Epithelial cell of prostate (primary cell): ENCODE measurements at places on chromosomes 5 and 9.

DNA sequence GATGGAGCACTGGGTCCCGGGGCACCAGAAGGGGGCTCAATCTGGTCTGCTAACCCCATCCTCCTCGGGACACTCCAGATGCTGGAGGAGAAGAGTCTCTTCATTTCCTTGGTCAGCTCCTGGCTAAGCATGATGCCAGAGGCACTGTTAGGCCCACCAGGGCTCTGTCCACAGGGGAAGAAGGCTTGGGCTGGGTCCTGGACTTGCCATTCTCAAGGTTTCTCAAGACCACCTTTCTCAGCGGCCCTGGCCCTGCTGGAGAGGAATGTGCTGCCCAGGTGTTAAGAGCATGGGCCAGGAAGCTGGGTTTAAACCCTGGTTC is 7.9 kb downstream of the SH2D3C start:
- no peak for DNase-seq

GRCh38 chr5:74992791-74993190 is 59.6 kb downstream of the GCNT4 start:
- peak; percentile 40 for DNase-seq

DNA sequence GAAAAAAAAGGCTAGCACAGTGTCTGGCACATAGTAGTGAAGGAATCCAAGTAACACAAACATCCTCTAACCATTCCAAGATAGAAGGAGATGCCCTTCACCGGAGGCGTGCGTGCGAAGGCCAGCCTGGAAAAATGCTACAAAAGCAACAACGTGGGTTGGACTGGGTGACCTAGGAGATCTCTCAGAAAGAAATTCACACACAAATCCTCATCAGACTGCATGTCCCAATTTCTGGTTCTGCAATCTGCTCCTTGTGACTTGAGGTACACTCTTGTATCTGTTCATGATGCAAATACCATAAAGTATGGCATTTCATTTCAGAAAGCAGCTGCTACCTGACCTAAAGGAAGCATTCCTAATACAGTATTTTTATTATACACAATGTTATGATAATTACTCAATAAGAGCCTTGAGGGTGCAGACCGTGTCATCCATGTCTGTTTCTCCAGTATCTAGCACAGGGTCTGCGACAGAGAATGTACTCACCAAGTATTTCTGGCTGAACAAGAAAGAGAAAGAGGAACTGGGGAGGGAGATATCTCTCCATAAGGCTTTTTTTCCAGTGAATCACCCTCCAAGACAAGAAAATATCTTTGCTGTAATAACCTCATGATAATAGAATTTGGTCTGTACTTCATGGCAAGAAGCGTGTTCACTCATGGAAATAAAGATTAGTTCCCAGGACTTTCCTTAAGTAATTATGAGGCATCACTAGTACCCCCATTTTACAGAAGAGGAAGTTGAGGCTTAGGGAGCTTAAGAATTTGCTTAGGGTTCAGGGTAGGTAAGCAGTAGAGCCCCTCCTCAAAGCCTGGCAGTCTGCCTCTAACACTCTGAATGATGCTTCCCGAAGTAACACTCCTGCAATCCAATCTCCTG is 138.3 kb downstream of the CDK5RAP2 start:
- peak; percentile 20 for DNase-seq

DNA sequence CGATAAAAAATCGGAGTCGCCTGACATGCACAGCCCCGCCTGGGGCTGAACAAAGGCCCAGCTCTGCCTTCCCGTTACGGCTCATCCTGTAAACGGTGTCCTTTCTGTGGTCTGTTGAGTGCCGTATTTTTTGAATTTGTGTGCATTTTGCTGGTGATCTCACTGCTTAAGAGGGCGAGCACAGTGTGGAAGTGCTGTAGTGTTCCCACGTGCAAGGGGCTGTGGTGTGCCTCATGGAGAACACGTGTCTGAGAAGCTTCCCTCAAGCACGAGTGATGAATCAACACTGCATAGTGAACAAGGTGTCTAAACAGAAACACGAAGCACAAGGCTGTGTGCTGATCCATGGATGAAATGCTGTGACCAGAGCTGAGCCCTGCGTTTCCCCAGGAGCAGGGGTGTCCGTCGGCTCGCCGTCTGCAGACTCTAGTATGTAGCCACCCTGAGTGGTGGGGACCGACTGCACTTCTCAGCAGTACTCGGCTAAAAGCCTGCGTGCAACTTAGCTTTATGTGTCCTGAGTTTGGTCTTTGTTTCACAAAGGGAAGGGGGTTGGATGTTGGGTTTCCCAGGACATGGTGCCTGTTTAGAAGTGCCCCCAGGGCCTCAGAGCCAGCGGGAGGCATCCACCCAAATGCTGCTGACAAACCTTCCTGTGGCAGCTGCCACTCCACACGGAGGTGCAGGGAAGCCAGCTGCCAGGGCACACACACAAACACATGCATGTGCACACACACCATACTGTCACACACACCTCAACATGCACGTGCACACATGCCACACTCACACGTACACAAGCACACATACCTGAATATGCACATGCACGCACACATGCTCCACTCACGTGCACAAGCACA is 77.2 kb upstream of the IRX4 start:
- no peak for DNase-seq

DNA sequence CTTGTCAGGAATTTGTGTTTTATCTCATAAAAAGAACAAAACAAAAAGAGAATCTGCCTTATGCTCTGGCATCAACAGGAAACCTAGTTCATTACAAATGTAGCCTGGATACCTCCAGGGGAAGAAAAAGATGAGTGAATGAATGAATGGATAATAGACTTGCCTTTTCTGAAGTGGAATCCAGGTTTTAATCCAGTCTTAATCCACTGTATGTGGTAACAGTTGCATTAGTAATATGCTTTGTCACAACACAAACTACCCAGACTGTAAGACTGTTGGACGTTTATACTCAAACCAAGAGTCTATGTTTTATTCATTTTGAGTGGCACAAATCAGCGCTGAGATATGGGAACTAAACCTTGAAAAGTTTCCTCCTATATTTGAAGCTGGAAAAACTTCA is 32.1 kb upstream of the MAP3K1 start:
- no peak for DNase-seq

GRCh38 chr5:15452781-15453180 is 47.2 kb upstream of the FBXL7 start:
- no peak for DNase-seq

DNA sequence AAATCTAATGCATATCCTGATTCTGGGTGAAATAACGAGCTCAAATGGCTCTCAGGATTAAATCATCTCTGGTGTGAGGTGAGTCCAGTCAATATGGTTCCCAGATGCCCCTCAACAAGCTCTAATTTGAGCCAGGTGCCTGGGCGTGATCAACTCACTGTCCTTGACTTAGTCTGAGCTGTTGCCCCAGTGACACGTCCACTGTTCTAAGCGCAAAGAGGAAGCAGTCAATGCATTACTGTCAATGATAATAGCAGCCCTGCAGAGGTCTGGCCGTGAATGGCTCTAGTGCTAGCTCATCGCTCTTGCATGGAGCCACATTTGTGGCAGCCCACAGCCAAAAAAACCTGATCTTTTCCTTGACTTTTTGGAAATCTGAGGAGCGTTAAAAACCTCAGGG is 128.6 kb upstream of the EFNA5 start:
- DNase-seq = no peak

- peak; percentile 48 for DNase-seq
Observed at GRCh38 chr5:10452768-10453331, 11.2 kb downstream of the ROPN1L start.

DNA sequence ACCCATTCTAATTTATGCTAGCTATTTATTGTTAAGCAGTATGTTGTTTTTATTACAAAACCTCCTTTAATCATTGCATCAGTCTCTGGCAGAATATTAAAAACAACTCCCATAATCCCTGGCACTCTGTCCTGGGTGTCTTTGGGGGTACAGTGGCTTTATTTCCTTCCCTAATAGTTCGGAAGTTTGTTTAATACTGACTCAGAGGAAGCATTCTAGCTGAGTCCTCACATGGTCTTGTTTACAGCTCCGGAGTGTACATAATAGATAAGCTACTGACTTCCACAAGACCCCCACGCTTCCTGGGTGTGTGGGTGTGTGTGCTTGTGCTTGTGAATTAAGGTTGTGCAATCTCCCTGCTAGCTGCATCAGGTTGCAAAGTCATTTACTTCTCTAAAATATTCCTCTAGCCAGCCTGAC is 149.8 kb upstream of the CDKN2B start:
- no peak for DNase-seq

DNA sequence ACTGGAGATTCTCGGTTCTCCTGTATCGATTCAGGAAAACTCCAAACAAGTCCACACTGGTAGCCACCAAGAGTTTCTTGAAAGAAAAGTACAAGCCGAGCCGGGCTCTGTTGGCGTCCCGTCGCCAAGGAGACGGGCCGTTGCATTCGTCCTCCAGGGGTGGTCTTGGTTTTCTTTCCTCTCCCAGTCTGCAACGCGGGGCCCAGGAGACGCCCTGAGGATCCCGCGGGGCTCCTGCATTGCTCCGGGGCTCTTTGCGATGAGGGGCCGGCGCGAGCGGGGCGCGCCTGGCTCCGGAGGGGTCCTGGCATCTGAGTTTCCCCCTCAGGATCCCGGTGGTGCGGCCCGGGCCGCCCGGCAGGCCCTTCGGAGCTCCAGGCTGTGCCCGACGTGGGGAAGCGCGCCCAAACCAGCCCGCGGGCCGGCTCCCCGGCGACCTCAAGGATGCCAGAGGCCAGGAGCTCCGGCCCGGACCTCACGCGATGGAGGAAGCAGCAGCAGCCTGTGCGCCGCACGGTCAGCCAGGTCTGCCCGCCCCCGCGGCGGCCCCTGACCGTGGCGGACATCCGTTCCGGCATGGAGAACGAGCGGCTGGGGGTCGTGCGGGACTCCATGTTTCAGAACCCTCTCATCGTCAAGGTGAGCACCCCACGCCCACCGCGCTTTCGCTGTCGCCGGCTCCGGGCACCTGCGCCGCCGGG is at the start of gene CFAP77:
Gene CFAP77 (plus strand): TSS at position 384 of the 701 bp plus-strand sequence. CDS start 61 bp downstream, at position 445.
- no peak for DNase-seq

DNA sequence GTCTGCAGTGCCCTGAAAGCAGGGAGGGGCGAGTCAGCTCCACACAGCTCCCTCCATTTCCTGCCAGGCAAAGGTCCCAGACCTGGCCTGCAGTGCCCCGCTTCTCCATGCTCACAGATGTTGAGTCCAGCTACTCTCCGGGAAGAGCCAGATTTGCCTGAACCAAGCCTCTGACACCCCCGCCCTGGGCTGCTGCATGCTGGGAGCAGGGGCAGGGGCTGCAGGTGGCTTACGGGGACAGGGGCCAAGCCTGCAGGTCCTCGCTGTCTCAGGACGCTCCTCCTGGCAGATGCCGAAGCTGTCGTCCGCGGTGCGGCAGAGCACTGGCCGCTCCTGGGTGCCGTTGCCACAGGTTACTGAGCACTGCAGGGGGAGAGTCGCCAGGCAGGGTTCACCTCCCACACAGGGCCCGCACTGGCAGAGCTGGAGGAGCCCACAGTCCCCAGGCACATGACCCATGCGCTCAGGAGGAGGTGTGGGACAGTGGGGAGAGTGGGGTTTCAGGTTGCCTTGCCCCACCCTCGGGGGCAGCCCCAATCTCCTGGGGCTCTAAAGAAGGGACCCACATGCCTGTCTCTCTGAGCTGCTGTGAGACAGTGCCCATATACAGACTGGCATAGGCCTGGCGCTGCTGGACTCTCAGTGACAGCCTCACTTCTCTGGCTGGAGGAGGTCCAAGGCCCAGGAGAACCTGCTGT is 62.4 kb downstream of the ZNF354C start:
- no peak for DNase-seq

DNA sequence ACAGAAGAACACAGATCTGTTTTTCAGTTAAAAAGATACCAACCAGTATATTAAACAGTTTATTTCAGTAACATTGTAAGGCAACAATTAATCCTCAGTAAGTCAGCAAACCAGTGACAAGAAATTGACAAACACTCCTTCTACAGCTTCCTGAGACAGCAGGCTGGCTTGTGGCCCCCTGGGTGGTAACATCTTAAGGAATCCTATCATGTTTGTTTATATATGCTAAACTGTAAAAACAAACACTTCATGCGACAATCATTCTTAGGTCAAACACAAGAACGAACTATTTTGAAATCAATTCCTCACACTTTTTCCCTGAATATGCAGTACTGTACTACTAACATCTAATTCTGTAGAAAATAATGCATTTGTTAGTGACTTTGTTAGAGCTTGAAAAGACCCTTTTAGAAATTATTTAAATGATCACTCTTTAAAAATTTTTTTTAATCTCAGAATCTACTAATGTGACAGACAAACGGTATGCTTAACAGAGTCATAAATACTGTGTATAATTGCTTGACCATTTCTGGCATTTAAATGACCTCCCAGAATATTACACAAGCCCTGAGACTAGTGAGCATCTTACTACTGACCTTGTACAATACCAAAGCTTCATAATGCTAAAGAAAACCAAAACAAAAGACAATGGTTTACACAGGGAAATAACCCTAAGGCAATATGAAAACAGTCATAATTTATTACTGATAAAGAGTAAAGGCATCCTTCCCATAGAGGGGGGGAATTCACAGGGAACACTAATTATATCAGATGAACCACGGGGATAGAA is 48.2 kb downstream of the ERMP1 start:
- DNase-seq = no peak

DNA sequence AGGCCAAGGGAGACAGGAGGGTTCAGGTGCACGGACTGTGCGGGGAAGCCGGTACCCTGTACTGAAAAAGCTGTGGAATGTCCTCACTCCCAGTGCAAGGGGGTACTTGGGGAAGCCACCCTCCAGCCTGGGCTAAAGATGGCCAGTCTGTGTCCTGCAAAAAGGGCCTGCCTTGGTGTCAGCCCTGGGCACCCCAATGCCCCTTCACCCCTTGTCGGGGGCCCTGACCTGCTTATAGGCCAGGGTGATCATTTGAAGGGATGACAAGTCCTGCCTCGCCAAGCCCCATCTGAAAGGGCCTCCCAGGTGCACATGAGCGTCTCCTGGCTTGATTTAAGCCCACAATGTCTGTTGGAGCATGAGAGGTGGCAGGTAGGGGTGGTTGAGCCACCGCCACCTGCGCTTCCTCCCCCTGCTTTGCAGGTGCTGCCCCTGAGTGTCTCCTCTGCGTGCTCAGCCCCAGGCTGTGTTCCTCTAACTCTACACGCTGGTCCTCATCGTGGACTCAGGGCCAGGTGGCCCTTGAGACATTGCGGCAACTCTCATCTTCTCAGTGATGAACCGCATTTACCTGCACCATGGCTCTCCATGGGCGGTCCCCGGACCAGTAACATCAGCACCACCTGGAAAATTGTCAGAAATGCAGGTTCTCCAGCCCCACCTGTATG is 97.0 kb downstream of the ANKRD33B start:
- no peak for DNase-seq

GRCh38 chr9:129258124-129258822 is 80.2 kb upstream of the IER5L start:
- DNase-seq = peak; percentile 29

GRCh38 chr5:71632168-71632567 is 45.0 kb downstream of the MCCC2 start:
- no peak for DNase-seq

- DNase-seq = no peak
Observed at GRCh38 chr9:74205056-74205455, 292.1 kb upstream of the RORB start.

GRCh38 chr9:134263596-134263995 is 62.7 kb upstream of the RXRA start:
- DNase-seq = no peak
